ENCODE measurements at places on chromosomes 5 and 9.

- DNase-seq: peak; percentile 41
Measured at GRCh38 chr5:6712142-6712576, 1.1 kb upstream of the TENT4A start.

DNA sequence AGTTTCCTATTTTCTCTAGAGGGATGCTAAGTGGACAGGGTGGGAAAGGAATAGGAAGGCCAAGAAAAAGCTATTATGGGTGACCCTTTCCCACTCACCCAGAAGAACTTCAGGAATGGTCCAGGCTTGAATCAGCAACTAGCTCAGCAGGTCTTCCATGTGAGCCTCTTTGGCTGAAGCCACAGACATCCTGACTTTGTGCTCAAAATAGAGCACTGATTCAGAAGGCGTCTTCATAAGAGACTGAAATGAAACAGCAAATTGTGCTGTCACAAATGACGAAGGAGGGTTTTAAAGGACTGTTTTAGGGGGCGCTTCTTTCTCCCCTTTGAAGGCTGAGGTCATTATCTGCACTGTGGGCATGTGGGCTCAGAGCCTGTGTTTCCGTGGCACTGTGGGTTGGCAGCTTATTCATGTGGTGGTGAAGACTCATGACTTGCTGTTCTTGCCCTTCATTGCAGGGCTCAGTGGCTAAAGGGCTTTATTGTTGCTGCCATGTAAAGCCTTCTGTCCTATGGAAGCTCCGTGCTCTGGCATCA, 65.8 kb upstream of the NFIL3 start:
- DNase-seq: no peak

DNA sequence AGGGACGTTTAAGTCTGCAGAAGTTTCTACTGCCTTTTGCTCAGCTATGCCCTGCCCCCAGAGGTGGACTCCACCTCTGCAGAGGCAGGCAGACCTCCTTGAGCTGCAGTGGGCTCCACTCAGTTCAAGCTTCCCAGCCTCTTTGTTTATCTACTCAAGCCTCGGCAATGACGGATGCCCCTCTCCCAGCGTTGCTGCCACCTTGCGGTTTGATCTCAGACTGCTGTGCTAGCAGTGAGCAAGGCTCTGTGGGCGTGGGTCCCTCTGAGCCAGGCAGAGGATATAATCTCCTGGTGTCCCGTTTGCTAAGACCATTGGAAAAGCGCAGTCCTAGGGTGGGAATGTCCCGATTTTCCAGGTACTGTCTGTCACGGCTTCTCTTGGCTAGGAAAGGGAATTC, 2188.5 kb upstream of the WWC1 start:
- no peak for DNase-seq

- DNase-seq: no peak
Measured at GRCh38 chr5:17256839-17257238, 39.4 kb downstream of the BASP1 start.

GRCh38 chr5:148834689-148835088, 8.3 kb downstream of the ADRB2 start:
- DNase-seq: no peak

GRCh38 chr9:21141427-21141882, at the start of gene IFNW1:
TSS of gene IFNW1 (minus strand) at chr9:21141832. CDS start at chr9:21141570, 262 bp downstream.
- DNase-seq: no peak

DNA sequence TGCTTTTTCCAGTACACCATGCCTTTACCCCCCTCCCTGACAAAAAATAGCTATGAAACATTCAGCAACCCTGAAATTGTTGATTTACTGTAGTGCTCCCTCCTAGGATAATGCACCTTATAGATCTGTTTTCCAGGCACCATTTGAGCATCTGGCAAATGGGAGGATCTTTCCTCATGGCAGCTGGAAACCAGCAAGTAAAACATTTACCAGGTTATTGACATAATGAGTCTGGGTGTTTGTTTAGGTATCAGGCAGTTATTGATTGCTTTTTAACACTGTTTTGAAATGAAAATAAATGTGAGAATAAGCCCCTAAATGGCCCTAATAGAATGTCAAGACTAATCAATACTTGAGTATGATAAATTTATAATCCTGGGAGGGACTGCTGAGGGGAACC, 57.3 kb upstream of the KLF4 start:
- DNase-seq: no peak

- no peak for DNase-seq
Measured at GRCh38 chr5:126514558-126515141, 80.4 kb downstream of the ALDH7A1 start.

- no peak for DNase-seq
Measured at GRCh38 chr5:57976506-57976905, 483.4 kb downstream of the PLK2 start.

DNA sequence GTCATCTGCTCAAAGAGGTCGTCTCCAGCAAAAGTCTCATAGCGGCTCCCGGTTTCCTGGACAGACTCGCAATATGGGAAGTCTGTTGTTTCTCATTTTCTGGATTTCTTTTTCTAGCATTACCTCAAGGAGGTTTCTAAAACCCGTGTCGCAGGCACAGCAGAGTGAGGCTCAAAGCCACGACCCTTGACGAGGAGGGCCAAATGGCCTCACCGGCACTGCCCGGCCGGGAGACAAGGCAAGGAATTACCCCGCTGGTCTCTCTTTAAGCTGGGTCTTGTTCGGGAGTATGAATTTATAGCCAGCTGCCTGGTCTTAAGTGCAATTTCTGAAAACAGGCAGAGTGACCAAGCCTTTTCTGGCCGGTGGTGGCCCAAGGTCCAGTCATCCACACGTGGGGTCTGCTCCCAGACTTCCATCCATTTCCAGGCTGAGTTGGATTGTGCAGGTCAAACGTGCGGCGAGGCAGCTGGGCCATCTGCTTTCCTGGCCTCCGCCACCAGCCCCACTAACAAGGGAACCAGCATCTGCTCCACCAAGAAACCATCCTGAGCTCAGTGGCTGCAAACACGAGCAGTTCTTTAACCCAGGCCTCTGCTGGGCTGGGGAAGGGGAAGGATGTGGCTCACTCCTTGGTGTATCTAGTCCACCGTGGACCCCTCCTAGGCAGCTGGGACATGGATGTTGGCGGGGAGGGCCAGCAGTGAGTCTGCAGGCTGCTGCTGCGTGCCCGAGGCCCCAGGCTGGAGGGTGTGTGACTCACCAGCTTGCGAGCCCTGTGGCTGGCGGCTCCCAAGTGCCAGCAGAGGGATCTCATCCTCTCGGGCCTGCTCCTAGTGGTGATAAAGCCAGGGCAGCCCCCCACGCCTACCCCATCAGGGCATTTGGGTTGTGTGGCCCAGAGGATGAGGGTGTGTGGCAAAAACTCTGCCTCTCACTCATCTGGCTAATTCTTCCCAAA, 55.6 kb upstream of the COL5A1 start:
- DNase-seq: no peak

DNA sequence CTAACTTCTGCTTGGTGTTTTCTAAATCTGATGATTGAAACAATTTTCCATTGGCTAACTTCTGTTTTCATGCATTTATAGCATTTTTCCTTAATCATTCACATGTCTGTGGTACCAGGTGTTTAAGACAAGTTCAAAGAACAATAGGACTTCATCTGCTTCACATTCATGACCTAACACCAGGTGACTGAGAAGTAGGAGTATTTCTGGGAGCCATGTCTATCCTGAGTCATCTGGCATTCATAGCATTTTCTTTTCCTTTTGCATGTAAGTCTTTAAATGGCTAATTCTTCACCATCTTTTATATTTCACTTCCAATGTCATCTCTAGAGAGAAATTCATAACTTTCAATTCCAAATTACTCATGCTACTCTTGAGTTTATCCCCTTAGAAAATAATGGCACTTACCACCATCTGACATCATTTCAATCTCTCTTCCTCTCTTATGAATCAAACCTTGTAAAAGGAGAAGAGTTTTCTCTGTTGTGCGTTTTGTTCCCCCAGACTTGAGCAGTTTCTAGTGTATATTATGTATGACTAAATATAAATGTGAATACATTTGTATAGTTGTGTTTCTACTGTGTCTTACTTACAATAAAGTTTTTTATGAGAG, 1196.1 kb upstream of the CDH9 start:
- no peak for DNase-seq

GRCh38 chr9:127344368-127345000, 52.5 kb upstream of the SLC2A8 start:
- DNase-seq: no peak

DNA sequence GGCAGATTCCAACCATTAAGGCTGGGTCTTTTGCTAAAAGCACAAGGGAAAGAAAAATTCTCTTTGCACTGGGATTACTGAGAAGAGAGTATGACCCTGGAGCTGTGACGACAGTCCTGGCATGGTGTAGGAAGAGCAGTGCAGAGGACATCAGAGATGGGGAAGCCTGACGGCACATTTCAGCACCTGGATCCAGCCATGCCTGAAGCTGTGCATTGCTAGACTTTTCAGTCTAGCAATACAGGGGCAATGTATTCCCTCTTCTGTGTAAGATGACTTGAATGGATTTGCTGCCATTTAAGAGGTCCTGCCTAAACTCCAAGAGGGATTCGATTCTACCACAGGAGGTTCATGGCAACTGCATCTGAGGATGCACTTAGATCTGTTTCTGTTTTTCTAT, 12.3 kb upstream of the MRNIP start:
- no peak for DNase-seq

DNA sequence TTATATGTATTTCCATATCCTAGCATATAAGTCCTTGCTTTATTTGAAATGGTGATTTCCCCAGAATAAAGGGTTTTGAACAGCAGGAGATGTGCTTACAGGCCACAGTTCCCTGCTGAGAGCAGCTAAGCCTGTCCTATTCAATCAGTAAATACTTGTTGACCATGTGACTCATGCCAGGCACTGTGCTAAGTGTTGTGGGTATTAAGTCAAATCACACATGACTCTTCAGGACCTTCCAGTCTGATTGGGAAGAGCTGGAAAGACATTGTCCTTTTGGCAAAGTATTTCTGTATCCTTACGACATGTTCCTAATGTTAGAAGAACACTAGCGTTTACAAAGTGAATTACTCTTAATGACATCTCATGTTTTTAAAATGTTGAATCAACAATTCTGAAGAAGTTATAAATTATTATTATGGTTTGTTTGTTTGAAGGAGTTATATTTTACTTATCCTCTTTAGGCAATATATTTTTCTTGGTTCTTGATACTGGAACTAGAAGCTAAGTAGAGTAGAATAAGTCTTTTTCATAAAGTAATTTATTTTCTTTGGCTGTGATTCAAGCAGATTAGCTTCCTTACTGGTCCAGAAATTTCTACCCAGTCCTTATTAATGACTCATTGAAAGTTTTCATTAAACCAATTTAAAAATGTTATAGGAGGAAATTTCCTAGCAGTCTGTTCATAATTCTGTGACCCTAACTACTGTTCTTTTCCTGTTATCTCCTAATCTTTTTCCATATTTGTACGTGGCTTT, 82.1 kb downstream of the GAPVD1 start:
- DNase-seq: peak; percentile 29

GRCh38 chr5:53008751-53009150, 19.6 kb downstream of the ITGA2 start:
- DNase-seq: no peak

- no peak for DNase-seq
Measured at GRCh38 chr9:83405759-83406158, 132.4 kb downstream of the FRMD3 start.

DNA sequence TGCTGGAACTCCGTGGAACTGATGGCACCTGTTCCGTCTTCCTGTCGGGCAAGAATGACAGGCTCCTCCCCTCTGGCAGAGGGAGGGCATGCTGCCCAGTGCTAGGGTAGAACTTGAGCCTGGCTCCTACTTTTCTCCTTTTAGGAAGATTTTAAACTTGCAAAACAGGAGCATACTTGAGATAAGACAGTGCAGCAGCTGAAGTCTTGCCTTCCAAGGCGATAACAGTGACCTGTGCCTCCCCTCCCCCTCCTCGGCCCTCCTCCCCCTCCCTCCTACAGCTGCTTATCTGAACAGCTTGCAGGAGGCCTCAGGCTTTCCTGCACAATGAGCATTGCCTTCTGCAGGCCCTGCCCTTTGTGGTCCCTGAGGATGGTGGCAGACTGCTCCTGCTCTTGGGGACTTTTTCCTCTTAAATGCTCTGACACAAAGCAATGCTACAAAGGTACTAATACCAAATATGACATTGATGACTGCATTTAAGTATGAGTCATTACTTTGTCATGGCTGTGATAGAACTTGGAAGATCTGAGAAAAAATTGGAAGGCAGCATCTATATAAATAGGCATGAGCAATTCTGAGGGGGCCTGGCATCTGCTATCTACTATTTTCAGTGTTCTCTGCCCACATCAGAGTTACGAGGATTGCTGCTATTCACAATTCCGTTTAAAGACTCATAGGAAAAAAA, 2.0 kb downstream of the GADD45G start:
- DNase-seq: no peak

DNA sequence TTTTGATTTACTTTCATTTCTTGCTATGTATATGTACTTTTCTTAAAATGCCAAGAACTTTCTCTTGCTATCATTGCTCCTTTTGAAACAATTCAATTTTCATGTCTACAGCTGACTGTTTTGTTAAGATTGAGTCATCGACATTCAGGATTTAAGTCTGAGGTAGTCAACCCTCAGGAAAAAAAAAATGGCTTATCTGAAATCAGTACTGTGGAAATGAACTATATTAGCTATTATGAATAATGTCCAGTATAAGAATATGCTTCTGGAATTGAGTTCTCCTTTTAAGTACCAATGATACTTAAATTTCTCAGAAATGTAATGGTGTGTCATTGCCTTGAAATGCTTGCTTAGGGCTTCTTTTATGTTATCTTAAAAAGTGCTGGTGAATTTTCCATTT, 37.9 kb downstream of the TNFAIP8 start:
- DNase-seq: no peak

DNA sequence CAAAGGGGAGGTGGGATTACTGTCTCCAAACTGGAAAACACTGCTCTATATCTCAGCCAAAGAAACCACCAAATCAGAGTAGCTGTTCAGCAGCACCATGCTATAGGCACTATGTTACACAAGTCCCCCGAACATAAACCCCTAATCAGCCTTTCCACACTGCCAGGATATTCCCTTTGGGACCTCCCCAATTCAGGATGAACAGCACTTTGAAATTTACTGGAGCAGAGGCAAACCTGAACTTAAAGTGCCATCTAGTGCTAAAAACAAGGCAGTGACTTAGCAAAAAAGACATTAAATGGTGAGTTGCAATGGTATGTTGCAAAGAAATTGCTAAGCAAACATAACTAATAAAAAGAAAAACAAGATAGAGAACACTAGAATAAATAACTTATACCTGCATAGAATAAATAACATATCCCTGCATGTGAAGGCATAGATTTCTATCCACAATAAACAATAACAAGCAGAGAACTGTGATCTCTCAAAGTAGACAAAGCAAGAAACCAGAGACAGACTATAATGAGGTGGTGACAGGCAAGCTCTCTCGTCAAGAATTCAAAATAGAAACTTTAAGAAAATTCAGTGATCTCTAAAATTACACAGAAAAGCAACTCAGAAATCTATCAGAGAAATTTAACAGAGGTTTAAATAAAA, 584.4 kb upstream of the ACO1 start:
- no peak for DNase-seq

- DNase-seq: no peak
Measured at GRCh38 chr5:119402555-119402954, 46.7 kb downstream of the TNFAIP8 start.

- no peak for DNase-seq
Measured at GRCh38 chr5:80915716-80916115, 44.4 kb upstream of the RASGRF2 start.

GRCh38 chr5:149320791-149321330, 24.4 kb upstream of the GRPEL2 start:
- no peak for DNase-seq
